Pancreas (tissue), 10 donors: ENCODE measurements at places on chromosomes 6 and 20.
A peak's percentile ranks its signal among the peaks of the same experiment; 100 is the strongest.

DNA sequence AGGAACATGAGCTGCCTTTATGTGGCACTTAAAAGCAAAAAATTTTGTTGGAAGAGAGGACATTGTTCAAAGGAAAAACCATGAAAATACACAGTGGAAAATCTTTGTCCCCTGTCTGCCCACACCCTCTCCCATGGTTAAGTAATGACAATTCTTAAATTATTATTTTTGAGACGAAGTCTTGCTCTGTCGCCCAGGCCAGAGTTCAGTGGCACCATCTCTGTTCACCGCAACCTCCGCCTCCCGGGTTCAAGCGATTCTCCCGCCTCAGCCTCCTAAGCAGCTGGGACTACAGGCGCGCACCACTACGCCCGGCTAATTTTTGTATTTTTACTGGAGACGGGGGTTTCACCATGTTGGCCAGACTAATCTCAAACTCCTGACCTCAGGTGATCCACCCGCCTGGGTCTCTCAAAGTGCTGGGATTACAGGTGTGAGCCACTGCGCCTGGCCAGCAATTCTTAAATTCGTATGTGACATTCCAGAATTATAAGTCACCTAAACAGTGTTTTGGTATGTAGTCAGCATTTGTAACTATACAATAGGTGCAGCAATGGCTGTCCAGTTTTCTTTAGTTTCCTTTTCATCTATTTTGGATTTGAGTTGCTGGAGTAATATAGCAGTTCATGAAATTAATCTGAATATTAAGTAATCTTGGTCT is 636 bp upstream of the SSR1 start:
- DNase-seq: no peak

GRCh38 chr6:2877057-2877882 is 25.8 kb downstream of the SERPINB9 start:
- no peak for DNase-seq

DNA sequence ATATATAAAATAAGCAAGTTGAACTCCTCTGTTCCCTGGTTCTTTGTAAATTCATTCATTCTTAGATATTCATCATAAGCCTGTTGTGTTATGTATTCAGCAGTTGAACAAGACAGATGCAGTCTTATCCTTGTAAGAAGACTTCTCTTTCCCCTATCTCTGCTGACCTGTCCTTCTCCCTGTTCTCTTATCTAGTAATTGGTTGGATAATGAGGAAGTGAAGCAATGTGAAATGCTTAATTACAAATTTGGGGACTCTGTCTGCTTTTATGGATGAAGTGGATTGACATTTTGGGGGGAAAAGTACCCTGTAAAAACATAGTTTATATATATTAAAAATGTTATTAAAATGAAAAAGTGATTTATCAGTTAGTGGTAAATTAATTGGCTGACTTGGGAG is 37.0 kb downstream of the CDKAL1 start:
- DNase-seq: no peak

DNA sequence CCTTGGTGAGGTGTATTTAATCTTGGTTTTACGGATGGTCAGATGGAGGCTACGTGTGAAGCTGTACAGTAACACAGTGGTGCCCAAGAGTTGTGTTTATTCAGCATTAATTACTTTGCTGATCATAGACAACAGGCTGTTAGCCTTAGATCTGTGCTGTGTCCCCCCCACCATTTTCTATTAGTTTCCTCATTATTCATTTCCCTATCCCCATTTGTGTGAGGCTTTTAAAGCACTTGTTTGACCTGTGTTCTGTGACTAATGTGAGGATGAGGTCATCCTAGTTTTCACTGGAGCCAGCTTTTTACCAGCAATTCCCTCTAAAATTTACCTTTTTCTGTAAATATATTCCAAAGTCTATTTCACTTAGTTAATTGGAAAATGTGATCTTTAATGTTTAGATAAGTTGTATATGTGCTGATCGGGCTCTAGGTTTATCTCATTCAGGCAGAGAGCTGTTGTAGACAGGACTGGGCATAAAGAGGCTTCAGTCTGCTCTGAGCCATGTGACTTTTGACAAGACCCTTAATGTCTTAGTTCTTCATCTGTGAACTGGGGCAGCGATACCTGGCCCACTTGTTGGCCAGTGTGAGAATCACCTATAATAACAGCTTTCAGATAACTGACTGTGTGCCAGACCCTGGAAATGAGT is 8.4 kb downstream of the MAPRE1 start:
- no peak for DNase-seq

DNA sequence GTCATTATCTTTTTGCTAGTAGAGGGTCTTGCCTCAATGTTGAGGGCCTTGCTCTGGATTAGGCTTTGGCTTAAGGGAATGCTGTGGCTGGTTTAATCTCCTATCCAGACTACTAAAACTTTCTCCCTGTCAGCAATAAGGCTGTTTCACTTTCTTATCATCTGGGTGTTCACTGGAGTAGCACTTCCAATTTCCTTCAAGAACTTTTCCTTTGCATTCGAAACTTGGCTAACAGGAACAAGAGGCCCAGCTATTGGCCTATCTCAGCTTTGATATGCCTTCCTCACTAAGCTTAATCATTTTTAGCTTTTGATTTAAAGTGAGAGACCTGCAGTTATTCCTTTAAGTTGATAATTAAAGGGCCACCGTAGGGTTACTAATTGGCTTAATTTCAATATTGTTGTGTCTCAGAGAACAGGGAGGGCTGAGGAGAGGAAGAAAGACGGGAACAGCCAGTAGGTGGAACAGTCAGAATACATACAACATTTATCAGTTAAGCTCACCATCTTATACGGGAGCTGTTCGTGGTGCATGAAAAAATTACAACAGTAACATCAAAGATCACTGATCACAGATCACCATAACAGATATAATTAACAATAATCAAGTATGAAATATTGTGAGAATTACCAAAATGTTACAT is 186.7 kb downstream of the PTPRK start:
- no peak for DNase-seq

DNA sequence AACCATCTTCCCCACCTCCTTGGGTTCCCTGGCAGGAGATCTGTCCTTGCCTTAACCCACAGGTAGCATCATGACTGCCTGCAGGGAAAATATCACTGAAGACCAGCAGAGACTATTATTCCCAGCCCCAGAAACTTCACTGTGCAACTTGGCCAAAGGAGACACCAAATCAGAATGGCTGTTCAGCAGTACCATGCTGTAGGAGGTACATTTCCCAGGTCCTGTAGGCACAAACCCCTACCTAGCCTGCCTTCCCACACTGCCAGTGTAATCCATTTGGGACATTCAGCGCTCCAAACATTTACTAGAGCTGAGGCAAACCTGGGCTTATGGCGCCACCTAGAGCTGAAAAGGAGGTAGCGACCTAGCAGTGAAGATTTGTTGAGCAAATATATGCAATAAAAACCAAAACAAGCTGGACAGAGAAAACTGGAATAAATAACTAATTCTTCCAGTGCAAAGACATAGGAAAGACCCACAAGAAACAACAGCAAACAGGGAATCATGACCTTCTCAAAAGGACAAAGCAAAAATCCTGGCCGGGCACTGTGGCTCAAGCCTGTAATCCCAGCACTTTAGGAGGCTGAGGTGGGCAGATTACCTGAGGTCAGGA is 60.3 kb downstream of the VTA1 start:
- DNase-seq: peak; percentile 33

- no peak for DNase-seq
These were observed 18.0 kb upstream of the PREX1 start for GRCh38 chr20:48845721-48846306.

DNA sequence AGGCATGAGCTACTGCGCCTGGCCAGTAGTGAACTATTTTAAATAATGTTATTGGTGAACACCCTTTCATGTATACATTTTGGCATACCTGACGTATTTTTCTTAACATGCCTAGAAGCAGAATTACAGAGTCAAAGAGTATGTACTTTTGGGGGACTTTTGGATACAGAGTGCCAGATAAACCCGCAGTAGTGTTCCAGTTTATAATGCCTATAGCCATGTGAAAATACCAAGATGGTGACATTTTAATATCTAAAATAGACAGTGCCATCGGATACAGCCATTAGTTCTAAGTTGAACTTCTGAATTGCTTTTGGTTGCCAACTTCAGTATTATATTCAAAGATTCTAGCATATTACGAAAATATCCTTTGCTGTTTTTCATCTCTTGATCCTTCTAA is 20.3 kb downstream of the TM9SF4 start:
- DNase-seq: no peak

GRCh38 chr6:136964398-136964797 is 42.3 kb downstream of the SLC35D3 start:
- no peak for DNase-seq

DNA sequence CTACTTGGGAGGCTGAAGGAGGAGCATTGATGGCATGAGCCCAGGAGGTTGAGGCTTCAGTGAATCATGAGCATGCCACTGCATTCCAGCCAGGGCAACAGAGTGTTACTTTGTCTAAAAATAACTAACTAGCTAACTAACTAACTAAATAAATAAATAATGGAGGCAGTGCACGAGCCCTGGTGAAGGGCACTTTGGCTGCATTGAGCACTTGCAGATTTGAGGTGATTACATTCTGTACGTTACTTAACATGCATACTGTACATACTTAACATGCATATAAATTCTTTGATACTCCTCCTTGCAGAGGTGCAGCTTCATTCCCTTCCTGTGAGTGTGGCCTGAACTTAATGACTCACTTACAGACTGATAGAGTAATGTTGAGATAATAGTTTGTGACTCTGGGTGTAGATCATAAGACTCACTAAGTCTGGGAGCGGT is 10.7 kb downstream of the HLA-A start:
- no peak for DNase-seq

DNA sequence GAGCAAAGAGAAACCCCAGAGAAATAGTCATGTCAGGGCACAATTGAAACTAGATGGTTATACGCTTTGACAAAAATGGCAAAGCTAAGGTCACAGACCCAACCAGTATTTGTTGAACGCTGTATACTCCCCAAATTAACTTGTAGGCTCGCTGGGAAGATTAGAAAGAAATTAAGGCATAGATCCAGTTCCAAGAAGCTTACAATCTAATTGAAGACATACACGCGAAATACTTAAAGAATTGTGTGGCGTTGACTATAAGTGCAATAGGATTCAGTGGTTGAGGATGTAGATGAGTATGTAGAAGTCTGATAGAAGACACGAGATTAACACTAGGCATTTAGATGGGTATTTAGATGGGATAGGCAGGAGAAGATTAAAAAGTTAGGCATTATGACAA is 525 bp downstream of the FAM229B start:
- DNase-seq: no peak

DNA sequence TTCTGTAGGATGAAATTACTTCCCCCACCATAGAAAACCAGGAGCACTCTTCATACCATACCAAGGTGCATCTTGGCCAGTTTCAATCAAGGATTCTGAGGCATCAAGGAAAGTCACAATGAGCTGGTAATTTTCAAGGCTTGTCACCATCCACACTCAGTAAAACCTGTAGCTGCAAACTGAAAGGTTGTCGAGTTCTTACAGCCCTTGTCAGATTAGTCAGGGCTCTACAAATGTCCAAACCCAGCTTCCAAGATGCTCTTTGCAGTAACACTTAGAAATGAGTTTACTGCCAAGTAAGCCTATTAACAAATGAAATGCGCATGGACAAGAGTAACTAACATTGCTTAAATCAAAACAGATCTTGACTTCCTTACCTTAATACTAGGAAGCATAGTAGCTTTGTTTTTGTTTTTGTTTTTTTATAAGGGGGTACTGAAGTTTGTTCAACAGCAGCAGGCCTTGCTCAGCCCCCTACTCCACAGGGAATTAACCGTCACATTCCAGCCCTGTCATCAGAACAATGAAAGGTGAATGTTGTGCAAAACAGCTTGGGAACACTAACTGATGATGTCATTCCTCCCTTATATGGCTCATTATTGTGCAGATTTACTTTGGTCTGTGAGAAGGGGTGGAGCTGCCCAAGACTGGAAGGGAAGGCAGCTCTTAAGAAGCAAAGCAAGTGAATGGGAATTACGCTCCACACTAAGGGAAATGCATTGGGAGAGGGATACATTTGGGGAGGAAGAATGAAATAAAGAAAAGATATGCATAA is 49.9 kb upstream of the TMEM30A start:
- DNase-seq: no peak

- DNase-seq: no peak
These were observed 609.3 kb upstream of the CITED2 start for GRCh38 chr6:139983555-139984276.

DNA sequence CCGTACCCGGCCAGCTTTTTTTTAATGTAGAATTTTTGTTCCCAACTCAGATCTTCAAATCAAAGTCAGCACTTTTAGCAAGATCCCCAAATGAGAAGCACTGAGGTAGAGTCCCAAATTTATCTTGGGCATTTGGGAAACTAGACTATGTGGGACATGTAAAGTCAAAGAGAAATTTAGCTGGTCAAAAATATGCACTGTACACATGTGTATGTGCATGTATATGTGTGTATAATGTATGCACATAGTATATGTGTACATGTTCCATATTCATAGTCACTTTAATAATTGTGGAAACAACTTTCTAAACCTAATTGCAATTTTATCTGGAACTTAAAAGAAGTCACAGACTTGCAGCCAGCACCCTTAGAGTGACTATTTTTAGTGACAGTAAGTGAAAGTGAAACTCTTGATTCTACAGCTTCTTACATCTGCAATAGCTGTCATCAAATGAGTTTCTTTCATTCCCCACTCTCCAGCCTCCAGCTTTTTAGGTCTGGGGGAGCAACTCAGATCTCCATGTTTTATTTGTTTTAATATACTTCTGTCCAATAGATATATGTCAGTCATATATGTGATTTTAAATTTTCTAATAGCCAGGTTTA is 53.6 kb downstream of the CDC40 start:
- no peak for DNase-seq

GRCh38 chr6:11675601-11676000 is 103.0 kb downstream of the ADTRP start:
- DNase-seq: no peak

GRCh38 chr20:2955257-2955970 is 82.1 kb downstream of the PTPRA start:
- DNase-seq: no peak

- no peak for DNase-seq
These were observed 49.0 kb downstream of the PTPRT start for GRCh38 chr20:43140726-43141125.

DNA sequence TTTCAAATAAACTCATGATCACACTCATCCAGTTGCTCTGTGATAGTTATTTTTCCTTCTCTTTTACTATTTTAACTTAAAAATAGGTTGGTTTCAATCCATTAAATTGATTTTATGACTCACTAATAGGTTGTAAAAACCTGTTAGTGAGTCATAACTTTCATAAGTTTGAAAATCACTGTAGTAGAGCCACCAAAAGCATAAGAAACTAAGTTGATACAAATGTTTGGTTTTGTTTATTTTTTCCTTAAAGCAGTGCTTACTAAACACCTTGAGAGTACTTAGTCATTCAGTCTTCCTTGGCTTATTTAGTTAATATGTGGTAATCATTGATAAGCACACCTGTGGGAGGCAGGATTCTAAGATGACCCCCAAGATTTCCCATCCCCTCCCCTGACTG is 312.1 kb upstream of the MAN1A1 start:
- DNase-seq: no peak

- DNase-seq: no peak
These were observed 218.8 kb downstream of the ESR1 start for GRCh38 chr6:152026291-152026690.
